ENCODE measurements at places on chromosomes 2 and 18.

GRCh38 chr2:197207598-197207997 is 103.0 kb downstream of the ANKRD44 start:
- DNase-seq: no peak

GRCh38 chr18:70754486-70754885 is 465.6 kb downstream of the SOCS6 start:
- no peak for DNase-seq

DNA sequence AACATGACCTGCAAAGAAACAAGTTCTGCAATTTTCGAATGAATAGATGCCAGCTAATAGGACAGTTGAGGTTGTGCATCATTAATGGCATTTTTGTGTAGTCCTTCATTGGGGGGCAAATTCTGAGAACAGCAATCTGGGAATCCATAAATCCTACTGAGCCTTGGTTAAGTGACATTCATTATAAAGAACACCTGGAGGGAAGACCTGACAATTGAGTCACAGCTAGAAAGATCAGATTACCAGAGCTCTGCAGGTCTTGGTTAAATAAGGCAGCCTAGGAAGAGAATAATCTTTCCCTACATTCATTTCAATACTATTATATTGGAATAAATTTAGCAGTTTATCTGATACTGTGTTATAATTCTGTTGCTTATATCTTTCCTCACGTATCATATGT is 14.3 kb downstream of the KCNH7 start:
- DNase-seq: no peak

- DNase-seq: no peak
These were observed 113.4 kb downstream of the CAPN13 start for GRCh38 chr2:30693821-30694281.

DNA sequence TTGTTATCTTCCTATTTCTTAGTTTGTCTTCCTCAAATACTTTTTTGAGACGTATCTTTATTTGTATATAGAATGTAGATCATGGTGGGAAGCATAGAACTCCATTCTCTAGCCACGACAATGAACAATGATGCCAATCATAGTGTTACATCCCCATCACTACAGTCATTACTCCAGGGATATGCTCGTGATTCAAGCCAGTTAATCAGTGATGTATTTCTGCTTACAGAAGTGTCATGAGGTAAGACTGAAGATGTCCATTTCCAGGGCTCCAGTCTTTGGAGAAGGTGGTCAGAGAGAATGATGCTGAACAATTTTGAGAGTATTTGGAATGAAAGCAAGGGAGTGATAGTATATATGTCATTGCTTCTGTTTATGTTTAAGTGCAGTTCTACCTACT is 777.2 kb upstream of the TMEFF2 start:
- no peak for DNase-seq

- no peak for DNase-seq
These were observed 293.6 kb downstream of the SOX11 start for GRCh38 chr2:5985536-5986385.

GRCh38 chr18:70442933-70443332 is 154.1 kb downstream of the SOCS6 start:
- no peak for DNase-seq

- no peak for DNase-seq
These were observed 51.0 kb downstream of the ZNF236 start for GRCh38 chr18:76873311-76873710.

GRCh38 chr2:12343141-12343540 is 373.6 kb upstream of the TRIB2 start:
- DNase-seq: no peak

- no peak for DNase-seq
These were observed 52.8 kb upstream of the TGIF1 start for GRCh38 chr18:3397031-3397750.

- no peak for DNase-seq
These were observed 408.8 kb downstream of the HRH4 start for GRCh38 chr18:24869285-24869684.

- no peak for DNase-seq
These were observed 78.3 kb downstream of the STPG4 start for GRCh38 chr2:47076586-47077441.

DNA sequence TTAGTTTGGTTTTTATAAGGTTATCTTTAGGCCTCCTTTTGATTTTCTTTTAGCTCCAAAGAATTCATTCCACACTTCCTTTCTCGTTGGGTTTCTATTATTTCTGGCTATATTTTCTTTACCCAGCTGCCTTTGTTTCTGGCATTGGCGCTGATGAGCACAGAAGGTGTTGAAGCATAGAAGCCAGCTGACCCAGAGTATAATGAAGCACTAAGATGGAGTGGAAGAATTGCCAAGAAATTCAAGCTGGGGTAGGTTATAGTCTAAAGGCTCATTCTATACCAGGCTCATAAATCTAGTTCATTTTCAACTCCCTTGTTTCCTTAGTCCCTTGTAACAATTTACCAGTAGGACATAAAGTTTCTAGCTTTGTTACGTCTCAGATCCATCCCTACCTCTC is 169.5 kb downstream of the HRH4 start:
- DNase-seq: no peak

DNA sequence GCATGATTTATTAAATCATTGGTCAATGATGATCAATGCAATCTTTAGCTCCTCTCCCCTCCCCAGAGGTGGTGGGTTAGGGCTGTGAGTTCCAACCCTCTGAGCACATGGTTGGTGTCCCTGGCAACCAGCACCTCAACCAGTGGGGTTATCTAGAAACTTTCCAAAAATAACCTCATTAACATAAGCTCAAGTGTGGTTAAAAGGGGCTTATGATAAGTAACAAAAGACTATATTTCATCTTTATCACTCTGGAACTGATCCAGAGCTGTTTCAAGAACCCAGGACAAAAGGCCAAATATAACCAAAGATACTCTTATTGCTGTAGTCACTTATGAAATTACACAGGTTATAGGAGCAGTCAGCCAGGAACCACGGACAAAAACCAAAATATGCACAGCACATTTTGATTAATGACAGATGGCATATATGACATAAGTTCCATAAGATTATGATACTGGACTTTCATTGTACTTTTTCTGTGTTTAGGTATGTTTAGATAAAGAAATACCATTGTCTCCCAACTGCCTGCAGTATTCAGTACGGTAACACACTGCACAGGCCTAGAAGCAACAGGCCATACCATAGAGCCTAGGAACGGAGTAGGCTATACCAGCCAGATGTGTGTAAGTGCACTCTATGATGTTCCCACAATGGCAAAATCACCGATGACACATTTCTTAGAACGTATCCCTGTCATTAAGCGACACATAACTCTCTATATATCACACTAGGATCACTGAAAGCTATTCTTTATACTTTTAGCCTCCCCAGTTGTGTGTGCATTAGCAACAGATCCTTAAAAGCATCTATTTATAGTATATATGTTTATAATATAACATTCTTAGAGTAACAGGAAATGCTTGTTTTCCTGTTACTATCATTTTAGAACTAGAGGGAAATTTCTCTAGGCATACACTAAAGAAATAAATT is 31.9 kb downstream of the KIDINS220 start:
- no peak for DNase-seq

DNA sequence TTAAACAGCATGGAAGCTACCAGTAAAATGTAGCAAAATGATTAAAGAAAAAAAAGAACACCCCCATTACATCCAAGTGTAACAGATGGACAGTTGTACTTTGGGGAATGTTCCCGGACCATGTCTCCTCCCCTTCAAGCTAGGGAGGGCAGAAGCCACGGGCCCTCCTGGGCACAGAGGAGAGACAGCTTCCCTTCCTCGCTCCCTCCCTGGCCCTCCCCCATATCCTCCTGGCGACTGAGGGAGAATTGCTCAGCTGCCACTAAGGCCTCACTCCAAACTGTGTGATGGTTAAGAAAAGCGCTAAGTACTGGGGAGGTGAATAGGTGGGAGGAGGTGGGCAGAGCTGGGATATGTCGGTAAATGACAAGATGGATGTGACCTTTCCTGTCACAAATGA is 358.0 kb downstream of the HRH4 start:
- DNase-seq: no peak

DNA sequence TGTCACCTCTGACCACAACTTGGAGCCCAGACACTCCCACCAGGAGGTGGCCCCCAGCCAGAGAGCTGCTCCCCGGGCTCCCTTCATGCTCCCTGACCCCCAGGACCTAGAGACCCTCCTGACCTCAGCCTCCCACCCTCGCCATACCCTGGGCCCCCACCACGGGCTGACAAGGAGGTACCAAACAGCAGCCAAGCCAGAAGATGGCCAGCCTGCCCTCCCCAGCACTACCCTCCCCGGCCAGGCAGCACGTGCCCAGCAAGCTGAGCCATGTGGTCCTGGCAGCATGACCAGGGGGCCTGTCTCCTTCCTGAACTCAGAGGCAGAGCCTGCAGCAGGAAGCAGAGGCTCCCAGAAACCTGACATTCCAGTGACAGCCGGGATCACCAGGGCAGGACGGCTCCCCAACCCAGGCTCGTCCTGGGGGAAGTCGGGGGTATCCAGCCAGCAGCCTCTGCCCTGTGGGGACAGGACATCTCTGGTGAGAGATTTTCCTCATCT is 69.4 kb upstream of the GPC1 start:
- no peak for DNase-seq

GRCh38 chr18:51010218-51010617 is 19.8 kb upstream of the SMAD4 start:
- DNase-seq: no peak

DNA sequence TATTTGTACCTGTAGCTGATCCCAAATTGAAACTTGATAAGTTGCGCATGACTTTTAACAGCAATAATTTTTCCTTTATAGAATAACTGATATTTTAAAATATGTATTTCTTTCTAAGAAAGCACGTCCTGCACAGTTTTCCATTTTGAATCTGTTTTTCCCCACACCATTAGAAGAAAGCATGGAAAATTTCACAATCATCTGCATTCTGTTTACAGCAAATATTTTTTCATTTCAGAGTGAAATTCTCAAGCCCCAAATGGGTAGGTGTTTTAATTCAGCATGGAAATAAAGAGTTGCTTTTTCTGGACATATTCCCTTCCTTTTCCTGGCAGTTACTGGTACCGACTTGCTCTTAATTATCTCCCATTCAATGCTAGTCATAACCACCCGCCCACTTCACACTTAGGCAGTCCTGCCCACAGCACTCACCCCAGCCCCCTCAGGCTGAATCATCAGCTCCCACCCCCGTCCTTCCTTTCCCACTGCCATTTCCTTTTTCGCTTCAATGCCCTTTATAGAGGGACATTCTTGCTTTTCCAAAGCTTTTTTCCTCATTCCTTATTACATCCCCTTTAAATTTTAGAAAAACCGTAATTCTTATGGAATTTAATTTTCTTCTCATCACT is 89.2 kb upstream of the GLS start:
- peak; percentile 17 for DNase-seq

GRCh38 chr2:185738679-185739472 is at the start of gene FSIP2:
Gene FSIP2 (plus strand): TSS chr2:185738804. CDS start chr2:185738895, 91 bp downstream.
- no peak for DNase-seq

DNA sequence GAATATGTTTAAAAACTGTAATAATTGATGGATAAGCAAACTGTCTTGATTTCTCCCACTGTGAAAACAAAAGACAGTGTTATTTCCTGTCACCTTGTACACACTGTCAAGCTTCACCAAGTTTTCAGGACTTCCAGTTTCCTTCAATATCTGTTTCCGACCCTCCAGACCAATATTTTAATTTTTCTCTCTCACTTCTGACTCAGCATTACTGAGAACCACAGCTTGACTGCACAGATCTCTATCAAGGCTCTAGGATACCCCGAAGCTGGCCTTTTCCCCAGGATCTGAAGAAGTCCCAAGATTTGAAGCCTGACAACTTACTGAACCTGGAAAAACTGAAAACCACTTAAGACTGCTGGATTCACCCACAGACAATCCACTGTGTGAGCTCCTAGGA is 13.2 kb upstream of the SULT1C3 start:
- DNase-seq: no peak

DNA sequence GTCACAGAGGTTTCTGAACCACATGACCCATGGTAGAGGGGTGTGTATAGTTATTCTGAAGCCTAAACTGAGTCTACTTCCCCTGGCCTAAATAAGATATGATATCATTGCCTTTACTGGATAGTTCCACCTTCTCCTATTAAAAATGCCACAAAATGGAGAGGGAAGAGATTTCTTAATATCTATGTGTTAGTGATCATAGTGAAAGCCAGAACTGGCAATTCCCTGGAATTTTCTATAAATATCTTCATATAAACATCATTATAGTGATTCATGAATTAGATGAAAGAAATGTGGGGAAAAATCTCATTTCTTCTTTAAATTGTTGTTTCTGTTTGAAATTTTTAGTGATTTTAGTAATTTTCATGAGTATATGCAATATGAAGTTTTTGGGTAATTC is 45.8 kb downstream of the TSHZ1 start:
- DNase-seq: no peak

DNA sequence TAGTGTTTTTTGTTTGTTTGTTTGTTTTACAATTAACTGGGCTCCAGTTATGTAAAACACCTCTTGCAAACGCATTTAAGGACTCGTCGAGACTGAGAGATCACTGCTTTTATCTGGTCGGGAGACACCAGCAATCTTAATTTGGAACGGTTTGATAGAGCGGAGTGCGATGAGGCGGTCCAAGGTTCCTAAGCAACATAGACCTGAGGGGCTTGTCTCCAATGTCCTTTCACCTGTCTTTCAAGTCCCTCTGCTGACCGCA is 729 bp upstream of the SELENOI start:
- no peak for DNase-seq

GRCh38 chr2:7738596-7738995 is 821.4 kb downstream of the RNF144A start:
- DNase-seq: no peak

DNA sequence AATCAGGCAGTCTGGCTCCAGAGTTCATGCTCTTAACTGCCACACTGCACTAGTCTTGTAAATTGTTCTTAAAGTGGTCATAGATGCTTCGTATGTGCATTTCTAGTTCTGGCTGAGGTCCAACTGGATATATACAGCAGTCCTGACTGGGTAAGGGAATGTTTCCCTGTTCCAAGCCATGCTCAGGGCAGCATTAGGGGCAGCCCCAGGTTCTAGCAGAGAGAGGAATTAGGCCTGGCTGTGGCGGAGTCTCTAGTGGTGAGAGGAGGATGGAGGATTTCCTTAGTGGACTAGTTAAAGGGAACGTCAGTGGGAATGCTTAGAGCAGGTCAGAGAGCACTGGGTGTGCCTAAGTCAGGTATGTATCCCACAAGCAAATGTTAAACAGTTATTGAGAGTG is 28.0 kb downstream of the UBE2E3 start:
- DNase-seq: no peak

DNA sequence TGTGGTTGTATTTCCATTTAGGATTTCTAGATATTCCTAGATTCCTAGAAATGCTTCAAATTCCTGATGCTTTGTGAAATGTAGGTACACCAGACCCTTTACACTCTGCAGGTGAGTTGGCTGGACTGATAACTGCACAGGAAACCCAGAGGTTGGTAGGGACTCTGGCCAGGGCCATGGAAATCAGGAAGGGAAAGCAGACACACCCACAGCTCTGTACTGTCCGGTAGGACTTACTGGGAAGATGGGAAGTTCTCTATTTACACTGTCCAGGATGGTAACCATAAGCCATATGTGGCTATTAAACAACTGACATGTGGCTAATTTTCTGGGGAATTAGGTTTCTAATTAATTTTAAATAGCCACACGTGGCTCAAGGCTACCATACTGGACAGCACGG is 31.4 kb downstream of the NEMP2 start:
- DNase-seq: no peak

All from activated T-helper 1 cell treated with anti-CD3 and anti-CD28 coated beads, Interleukin-2, amount 50 U/mL, for 16 hours (primary cell).